Esophagus muscularis mucosa (tissue), 4 donors: ENCODE measurements at places on chromosomes 3 and 15. TPM values are rescaled to one million over a fixed set of nuclear protein-coding genes. Genes with fewer than 3 reads are reported as not detected.

- no peak overlapping the region for H3K4me3 ChIP-seq
- DNase-seq = no peak
- no peaks in the 10 kb centered on the region for H3K36me3 ChIP-seq
- peaks cover under 1% of the 10 kb centered on the region for H3K4me1 ChIP-seq
- H3K27ac ChIP-seq = no peak overlapping the region
Measured at GRCh38 chr3:84965141-84965540, 6.4 kb downstream of the CADM2 start.

DNA sequence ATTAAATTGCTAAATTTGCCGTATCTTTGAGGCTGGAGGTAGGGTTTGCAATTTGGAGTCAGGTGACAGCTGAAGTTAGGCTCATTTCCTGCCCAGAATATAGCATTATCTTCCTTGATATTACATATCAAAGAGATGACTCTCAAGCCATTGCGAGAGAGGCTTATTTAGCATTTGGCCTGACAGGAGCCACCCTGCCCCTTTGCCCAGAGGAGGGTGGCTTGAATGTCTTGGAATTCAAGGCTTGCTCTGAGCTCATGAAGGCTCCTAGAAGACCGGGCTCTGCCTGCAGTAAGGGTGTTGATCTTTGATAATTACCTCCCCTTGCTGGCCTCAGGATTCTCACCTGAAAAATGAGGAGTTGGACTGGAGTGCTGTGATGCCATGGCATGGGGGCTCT lies 251.4 kb upstream of the C2CD4B start:
- no peak for DNase-seq
- H3K27ac ChIP-seq = no peak overlapping the region
- H3K4me1 ChIP-seq = peaks cover 20% of the 10 kb centered on the region
- no peaks in the 10 kb centered on the region for H3K36me3 ChIP-seq

DNA sequence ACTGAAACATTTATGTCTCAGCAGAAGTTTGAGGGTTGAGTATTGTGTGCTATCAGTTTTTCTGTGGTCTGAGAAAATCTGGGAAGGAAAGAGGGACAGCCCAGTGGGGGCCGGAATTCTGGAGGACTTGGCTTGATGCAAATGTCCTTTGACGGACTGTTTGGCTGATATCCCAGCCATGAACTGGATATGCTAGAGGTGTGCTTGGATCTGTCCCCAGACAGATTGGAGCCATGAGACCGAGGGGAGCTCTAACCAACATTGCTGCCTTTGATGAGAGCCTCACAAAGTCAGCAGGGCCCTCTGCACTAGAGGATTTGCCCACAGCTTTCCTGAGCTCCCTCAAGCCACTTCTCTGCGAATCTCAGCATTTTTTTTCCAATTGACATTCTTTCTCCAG lies 405.6 kb downstream of the NTRK3 start:
- no peak for DNase-seq
- no peaks in the 10 kb centered on the region for H3K27me3 ChIP-seq
- H3K36me3 ChIP-seq = no peaks in the 10 kb centered on the region
- H3K4me1 ChIP-seq = no peaks in the 10 kb centered on the region
- H3K4me3 ChIP-seq = no peak overlapping the region

DNA sequence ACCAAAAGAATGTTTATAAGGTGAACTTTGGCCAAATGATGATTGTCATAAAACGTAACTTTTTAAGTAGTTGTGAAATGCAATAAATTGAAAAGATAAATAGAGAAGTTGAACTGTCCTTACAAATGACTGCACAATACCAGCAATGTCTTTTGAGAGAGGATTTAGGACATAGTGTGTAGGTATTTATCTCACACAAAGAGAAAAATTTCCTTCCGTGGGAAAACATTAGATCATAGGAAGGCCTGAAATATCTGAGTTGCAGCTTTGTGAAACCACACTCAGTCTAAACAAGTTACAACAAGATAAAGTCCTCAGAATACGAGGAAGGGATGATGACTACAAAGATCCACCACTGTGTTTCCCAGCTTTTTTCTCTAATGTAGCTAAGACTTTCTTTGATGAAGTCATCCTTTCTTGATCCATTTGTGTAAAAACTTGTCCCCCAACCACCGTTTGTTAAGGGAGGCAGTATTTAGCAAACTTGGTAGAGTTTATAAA lies 16.0 kb downstream of the ROBO2 start:
- no peaks in the 10 kb centered on the region for H3K36me3 ChIP-seq
- no peaks in the 10 kb centered on the region for H3K27me3 ChIP-seq
- no peak overlapping the region for H3K27ac ChIP-seq
- H3K4me3 ChIP-seq = no peak overlapping the region
- DNase-seq = no peak
- H3K4me1 ChIP-seq = no peaks in the 10 kb centered on the region

CFAP20DC gene
- 0.17 TPM for total RNA-seq

EIF1B gene
- total RNA-seq = 32.5 TPM

DNA sequence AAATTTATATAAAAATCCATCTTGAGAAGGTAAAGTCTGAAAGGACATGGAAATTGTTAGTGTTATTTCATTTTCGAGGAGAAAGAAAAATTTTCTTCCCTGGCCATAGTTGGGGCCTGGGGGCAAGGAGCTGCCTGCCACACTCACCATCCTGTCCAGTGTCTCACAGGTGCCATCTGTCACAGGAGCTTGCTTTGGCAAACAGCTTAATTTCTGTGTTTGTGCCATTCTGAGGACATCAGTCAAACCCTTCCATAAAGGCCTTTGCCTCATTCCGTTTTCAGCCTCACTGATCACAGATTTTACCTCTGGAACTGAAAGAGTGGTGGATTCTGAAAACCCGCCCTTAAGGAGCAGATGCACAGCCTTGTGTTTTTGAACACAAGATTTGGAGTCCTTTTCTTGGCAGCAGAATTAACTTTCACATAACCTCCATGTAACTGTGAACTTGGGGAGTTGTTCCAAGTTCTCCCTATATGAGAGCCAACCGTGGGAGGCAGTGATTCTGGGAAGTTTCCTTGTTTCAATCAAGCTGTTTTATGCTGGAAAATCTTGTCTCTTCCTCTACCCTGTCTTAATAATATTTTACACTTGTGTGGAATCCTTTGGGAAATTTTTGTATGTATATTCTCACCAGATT lies 254.7 kb downstream of the CACNA2D3 start:
- no peak for DNase-seq
- no peaks in the 10 kb centered on the region for H3K4me1 ChIP-seq

- no peaks in the 10 kb centered on the region for H3K27me3 ChIP-seq
- H3K36me3 ChIP-seq = peaks cover 8% of the 10 kb centered on the region
- no peak overlapping the region for H3K4me3 ChIP-seq
- H3K4me1 ChIP-seq = no peaks in the 10 kb centered on the region
- DNase-seq = no peak
- no peak overlapping the region for H3K27ac ChIP-seq
Measured at GRCh38 chr15:75056036-75056435, 32.6 kb downstream of the PPCDC start.

UACA gene
- total RNA-seq = 40.7 TPM

ROPN1 gene
- not detected for total RNA-seq

- H3K36me3 ChIP-seq = no peaks in the 10 kb centered on the region
- H3K4me3 ChIP-seq = no peak overlapping the region
- DNase-seq = no peak
- no peaks in the 10 kb centered on the region for H3K27me3 ChIP-seq
Measured at GRCh38 chr3:107432646-107433045, 55.4 kb downstream of the CCDC54 start.

- no peak overlapping the region for H3K27ac ChIP-seq
- no peaks in the 10 kb centered on the region for H3K27me3 ChIP-seq
- peaks cover 18% of the 10 kb centered on the region for H3K4me1 ChIP-seq
- no peaks in the 10 kb centered on the region for H3K36me3 ChIP-seq
Measured at GRCh38 chr3:9314796-9315195, 48.1 kb upstream of the THUMPD3 start.

DNA sequence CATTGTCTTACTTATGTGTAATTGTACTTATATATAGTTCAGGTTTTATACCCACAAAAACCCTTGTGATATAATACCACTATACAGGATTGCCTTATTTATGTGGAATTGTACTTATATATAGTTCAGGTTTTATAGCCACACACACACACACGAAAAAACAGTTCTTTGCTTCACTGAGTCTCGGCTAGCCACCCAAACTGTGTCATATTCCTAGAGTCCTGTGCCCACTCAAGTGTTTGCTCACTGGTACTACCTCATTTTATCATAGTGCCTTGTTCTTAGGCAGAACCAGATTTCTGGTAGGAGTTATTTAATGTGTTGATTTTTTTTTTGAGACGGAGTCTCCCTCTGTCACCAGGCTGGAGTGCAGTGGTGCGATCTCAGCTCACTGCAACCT lies 12.5 kb downstream of the RASA2 start:
- no peak overlapping the region for H3K4me3 ChIP-seq
- H3K27me3 ChIP-seq = no peaks in the 10 kb centered on the region
- no peaks in the 10 kb centered on the region for H3K36me3 ChIP-seq
- no peak overlapping the region for H3K27ac ChIP-seq

CAND2 gene
- total RNA-seq = 26.8 TPM

DNA sequence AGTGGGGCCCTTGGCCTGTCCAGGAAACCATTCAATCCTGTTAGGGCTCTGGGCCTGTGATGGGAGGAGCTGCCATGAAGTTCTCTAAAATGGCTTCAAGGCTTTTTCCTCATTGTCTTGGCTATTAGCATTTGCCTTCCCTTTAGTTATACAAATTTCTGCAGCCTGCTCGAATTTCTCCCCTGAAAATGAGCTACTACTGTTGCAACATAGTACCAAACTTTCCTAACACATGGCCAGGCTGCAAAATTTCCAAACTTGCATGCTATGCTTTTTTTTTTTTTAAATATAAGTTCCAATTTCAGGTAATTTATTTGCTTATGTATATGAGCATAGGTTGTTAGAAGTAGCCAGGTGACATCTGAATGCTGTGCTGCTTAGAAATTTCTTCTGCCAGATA lies 560.8 kb upstream of the TBL1XR1 start:
- H3K4me3 ChIP-seq = no peak overlapping the region
- H3K36me3 ChIP-seq = no peaks in the 10 kb centered on the region
- peaks cover 27% of the 10 kb centered on the region for H3K4me1 ChIP-seq
- no peak overlapping the region for H3K27ac ChIP-seq
- H3K27me3 ChIP-seq = no peaks in the 10 kb centered on the region
- DNase-seq = no peak

DNA sequence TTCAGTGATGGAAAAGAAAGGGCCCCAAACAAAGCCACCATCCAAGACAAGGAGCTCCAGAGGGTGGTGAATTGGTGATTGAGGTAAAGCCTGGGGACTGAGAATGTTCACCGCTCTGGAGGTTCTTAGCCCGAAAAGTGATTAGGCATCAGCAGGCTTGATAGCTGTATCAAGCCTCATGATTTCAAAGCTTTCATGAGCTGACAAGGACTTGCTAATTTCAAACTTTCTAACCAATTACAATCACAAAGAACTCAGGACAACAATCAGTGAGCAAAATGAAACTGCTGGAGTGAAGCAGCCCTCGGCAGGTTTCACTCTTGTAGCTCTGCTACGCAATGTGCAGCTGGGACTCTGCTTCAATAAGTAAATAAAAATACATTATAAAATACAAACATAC lies 391.3 kb downstream of the TIGIT start:
- H3K36me3 ChIP-seq = no peaks in the 10 kb centered on the region
- DNase-seq = no peak
- peaks cover 14% of the 10 kb centered on the region for H3K4me1 ChIP-seq
- no peaks in the 10 kb centered on the region for H3K27me3 ChIP-seq

RBP2 gene
- total RNA-seq = not detected

- H3K4me3 ChIP-seq = no peak overlapping the region
- DNase-seq = no peak
- no peaks in the 10 kb centered on the region for H3K36me3 ChIP-seq
- no peaks in the 10 kb centered on the region for H3K4me1 ChIP-seq
Measured at GRCh38 chr3:56302417-56302816, 165.8 kb downstream of the ERC2 start.

DNA sequence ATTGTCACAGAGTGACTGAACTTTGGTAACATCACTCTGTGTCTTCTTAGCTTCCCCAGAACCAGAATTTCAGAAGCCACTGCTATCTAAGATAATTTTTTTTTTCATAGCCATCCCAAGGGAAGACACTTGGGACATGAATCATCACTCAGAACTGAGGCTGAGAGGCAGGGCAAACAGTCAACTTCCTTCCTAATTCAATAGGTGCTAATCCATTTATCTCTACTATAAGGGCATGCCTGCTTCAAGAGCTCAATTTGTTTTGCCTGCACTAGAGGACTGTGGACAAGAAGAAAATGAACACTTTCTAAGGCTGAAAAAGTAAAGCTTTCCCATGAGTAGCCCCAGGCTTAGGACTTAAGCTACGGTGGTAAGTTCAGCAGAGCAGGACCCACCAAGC lies 56.7 kb upstream of the MYRIP start:
- H3K4me3 ChIP-seq = no peak overlapping the region
- H3K27me3 ChIP-seq = no peaks in the 10 kb centered on the region
- H3K27ac ChIP-seq = no peak overlapping the region
- H3K4me1 ChIP-seq = no peaks in the 10 kb centered on the region
- no peaks in the 10 kb centered on the region for H3K36me3 ChIP-seq
- no peak for DNase-seq

- no peak for DNase-seq
- no peaks in the 10 kb centered on the region for H3K36me3 ChIP-seq
- H3K4me1 ChIP-seq = peaks cover 3% of the 10 kb centered on the region
- H3K27me3 ChIP-seq = no peaks in the 10 kb centered on the region
- no peak overlapping the region for H3K27ac ChIP-seq
Measured at GRCh38 chr3:72144773-72145505, 360.0 kb upstream of the PROK2 start.

CD96 gene
- total RNA-seq = 0.42 TPM

- no peaks in the 10 kb centered on the region for H3K36me3 ChIP-seq
- H3K27me3 ChIP-seq = no peaks in the 10 kb centered on the region
- no peaks in the 10 kb centered on the region for H3K4me1 ChIP-seq
- no peak overlapping the region for H3K27ac ChIP-seq
Measured at GRCh38 chr3:146783446-146783845, 178.3 kb upstream of the PLSCR5 start.

- H3K36me3 ChIP-seq = no peaks in the 10 kb centered on the region
- no peak overlapping the region for H3K4me3 ChIP-seq
- no peaks in the 10 kb centered on the region for H3K27me3 ChIP-seq
- no peak overlapping the region for H3K27ac ChIP-seq
Measured at GRCh38 chr3:101204246-101204645, 116.1 kb downstream of the IMPG2 start.

- H3K4me1 ChIP-seq = peaks cover 50% of the 10 kb centered on the region
- H3K27me3 ChIP-seq = no peaks in the 10 kb centered on the region
- no peaks in the 10 kb centered on the region for H3K36me3 ChIP-seq
- H3K27ac ChIP-seq = no peak overlapping the region
- H3K4me3 ChIP-seq = no peak overlapping the region
- no peak for DNase-seq
Measured at GRCh38 chr3:12969486-12969885, 103.7 kb downstream of the IQSEC1 start.

FGF7 gene
- total RNA-seq = 53.5 TPM

MESP2 gene
- total RNA-seq = not detected

DNA sequence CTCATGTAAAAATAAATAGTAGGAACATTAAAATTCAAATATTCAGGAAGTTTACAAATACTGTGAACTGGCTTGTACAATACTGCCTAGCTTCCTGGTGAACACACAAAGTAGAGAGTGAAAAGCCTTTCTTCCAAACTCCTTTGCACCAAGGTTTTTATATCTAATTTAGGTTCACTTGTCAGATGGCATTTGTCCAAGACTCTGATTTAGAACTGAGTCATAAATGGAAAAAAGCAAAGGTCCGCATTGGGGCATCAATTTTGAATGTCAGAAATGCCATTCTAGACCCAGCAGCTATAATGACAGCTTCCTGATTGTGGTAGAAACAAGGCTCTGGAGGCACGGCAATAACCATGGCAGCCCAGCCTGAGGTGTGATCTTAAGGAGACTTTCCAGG lies 160.7 kb downstream of the PDE8A start:
- no peaks in the 10 kb centered on the region for H3K4me1 ChIP-seq
- no peak for DNase-seq
- H3K4me3 ChIP-seq = no peak overlapping the region
- peaks cover 20% of the 10 kb centered on the region for H3K36me3 ChIP-seq
- no peak overlapping the region for H3K27ac ChIP-seq
